ENCODE measurements at places on chromosomes 2 and 18.

GRCh38 chr2:11326677-11327211, 17.7 kb downstream of the ROCK2 start:
- H3K4me1 ChIP-seq: no peaks in the 10 kb centered on the region
- no peaks in the 10 kb centered on the region for H3K27me3 ChIP-seq

DNA sequence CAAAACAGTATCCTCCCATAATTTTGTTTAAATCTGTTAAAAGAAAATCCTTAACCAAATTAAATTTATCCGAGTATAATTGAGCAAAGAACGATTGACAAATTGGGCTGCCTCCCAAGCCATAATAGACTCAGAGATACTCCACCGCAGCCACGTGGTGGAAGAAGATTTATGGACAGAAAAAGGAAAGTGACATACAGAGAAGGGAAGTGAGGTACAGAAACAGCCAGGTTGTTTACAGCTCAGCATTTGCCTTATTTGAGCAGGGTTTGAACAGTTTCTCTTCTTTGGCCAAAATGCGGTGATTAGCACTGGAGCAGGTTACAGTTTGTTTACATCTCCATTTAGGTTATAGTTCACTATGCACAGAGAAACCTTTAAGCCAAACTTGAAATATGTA, 60.8 kb downstream of the KYNU start:
- no peaks in the 10 kb centered on the region for H3K27me3 ChIP-seq
- H3K36me3 ChIP-seq: peaks cover 10% of the 10 kb centered on the region
- H3K4me1 ChIP-seq: no peaks in the 10 kb centered on the region
- no peak overlapping the region for H3K27ac ChIP-seq
- no peak overlapping the region for H3K4me3 ChIP-seq
- no peak for DNase-seq

GRCh38 chr2:38601463-38602135, 1.1 kb downstream of the HNRNPLL start:
- H3K27ac ChIP-seq: no peak overlapping the region
- peak overlapping the region; percentile 71 for H3K4me3 ChIP-seq
- DNase-seq: peak; percentile 33

DNA sequence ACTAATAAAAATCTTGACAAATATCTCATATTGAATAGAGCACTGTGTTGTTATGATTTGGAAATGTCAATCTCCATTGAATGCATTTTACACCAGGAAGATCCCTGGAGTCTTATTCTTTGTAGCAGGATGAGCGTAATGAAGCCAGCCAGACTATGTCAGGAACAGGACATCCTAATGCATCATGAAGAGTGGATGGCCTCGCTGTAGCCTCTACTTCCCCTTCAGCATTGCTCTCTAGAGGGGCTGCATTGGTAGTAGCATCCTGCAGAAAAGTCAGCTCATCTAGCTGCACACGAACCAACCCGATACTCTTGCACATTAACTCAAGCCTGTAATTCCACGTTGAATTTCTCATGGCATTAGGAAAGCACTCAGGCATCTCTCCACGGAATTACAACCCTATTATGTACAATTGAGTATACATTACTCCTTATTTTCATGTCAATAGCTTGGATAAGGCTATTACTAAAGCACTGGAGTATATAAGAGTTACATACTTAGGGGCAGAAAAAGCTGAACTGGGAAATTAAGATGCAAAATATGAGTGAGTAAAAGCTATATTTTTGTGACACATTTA, 76.1 kb downstream of the CMPK2 start:
- H3K4me1 ChIP-seq: no peaks in the 10 kb centered on the region
- DNase-seq: no peak
- H3K27ac ChIP-seq: no peak overlapping the region
- no peak overlapping the region for H3K4me3 ChIP-seq
- no peaks in the 10 kb centered on the region for H3K36me3 ChIP-seq
- H3K27me3 ChIP-seq: no peaks in the 10 kb centered on the region

- H3K27me3 ChIP-seq: no peaks in the 10 kb centered on the region
- no peak overlapping the region for H3K4me3 ChIP-seq
- H3K36me3 ChIP-seq: peaks cover 4% of the 10 kb centered on the region
- DNase-seq: peak; percentile 27
- no peaks in the 10 kb centered on the region for H3K4me1 ChIP-seq
- H3K27ac ChIP-seq: no peak overlapping the region
Measured at GRCh38 chr18:20971886-20972267, 139.7 kb downstream of the ROCK1 start.

DNA sequence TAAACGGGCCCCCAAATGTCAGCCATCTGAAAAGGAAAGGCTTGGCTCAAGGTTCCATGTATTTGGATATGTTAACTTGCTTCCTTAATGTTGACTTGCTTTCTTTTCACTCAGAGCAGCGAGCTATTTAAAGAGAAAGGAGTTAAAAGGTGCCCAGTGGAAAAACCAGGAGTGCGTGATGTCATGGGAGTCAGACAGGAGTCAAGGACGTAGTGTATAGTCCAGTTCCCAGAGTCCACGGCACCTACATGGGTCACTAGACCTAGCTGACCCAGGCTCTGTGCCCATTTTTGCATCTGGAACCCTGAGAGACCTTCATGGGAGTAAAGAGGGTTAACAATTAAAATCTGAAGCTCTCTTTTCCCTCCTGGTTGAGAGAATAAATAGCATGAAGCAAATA, 19.8 kb downstream of the SLC3A1 start:
- H3K27ac ChIP-seq: no peak overlapping the region
- peaks cover 10% of the 10 kb centered on the region for H3K27me3 ChIP-seq
- DNase-seq: no peak
- no peaks in the 10 kb centered on the region for H3K4me1 ChIP-seq
- no peaks in the 10 kb centered on the region for H3K36me3 ChIP-seq
- H3K4me3 ChIP-seq: no peak overlapping the region

DNA sequence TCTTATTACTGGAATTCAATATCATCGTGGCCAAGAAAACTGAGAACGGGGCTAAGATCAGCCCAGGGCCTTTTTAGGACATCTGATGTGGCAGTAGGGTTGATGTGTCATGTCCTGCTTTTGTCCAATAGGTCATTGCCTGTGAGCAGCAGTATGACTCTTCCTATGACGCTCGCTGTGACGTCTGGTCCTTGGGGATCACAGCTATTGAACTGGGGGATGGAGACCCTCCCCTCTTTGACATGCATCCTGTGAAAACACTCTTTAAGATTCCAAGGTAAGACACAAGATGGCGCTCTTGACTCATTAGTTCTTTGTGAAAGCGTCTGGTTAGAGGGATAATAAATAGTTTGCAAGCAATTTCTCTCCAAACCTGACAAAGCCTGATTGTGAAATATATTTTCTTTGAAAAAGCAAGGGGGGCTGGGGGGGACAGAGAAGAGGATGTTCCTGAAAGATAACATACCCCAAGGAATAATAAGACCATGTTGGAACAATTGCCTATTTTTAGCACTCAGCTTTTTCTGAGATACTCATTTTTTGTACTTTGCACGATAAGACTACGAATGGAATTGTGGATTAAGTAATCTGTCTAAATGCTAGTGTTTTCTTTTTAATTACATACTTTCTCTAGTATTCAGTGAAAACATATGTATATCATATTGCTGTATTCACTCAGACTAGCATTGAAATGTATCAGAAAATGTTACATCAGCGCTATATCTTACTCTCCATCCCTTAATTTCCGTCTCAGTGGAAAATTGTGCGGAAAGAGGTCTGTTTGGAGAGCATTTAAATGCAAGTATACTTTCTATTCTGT, 58.1 kb downstream of the MYO3B start:
- H3K4me3 ChIP-seq: no peak overlapping the region
- no peaks in the 10 kb centered on the region for H3K4me1 ChIP-seq
- DNase-seq: peak; percentile 8
- no peak overlapping the region for H3K27ac ChIP-seq
- no peaks in the 10 kb centered on the region for H3K36me3 ChIP-seq
- H3K27me3 ChIP-seq: no peaks in the 10 kb centered on the region

DNA sequence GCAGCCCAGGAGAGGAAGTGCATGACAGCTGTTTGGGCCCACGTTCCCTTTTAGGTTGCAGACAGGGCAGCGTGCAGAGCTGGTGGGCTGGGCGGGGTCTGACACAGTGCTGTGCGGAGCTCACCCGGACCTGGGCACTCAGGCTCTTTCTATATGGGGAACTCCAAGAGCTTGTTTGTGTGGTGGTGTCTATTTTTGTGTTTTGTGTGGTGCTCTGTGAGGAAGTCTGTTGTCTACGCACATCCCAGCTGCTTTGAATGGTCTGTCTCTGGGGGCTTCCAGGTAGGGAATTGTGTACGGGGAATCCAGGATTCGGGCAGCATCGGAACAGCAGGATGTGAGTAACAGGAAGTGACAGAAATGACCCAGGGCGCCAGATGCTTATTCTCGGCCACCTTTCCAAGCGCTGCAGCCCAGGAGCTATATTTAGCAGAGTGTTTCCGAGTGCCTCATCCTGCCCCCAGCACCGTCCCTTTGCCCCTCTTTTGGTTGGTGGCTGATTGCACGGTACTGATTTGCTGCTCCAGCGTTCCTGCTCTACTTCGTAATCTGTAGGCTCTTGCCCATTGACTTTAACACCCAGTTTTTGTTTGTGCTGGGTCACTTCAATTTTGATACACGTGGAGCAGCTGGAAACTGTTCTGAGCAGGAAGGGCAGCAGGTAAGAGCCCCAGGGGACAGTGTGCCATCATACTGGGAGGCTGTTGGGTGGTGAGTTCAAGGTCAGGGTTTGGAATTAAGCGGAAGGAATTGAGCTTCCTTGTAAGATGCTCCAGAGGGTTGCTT, 64.7 kb downstream of the DGKD start:
- peak overlapping the region; percentile 92 for H3K27ac ChIP-seq
- H3K4me3 ChIP-seq: peak overlapping the region; percentile 64
- H3K4me1 ChIP-seq: peaks cover 97% of the 10 kb centered on the region
- H3K36me3 ChIP-seq: peaks cover 43% of the 10 kb centered on the region

- no peaks in the 10 kb centered on the region for H3K27me3 ChIP-seq
- H3K4me1 ChIP-seq: no peaks in the 10 kb centered on the region
- DNase-seq: no peak
- no peak overlapping the region for H3K27ac ChIP-seq
Measured at GRCh38 chr18:59646963-59647307, 50.3 kb downstream of the CCBE1 start.
